ENCODE measurements at places on chromosomes 11 and 22.

- no peak for DNase-seq
Observed at GRCh38 chr11:77592727-77593126, 3.0 kb downstream of the AQP11 start.

DNA sequence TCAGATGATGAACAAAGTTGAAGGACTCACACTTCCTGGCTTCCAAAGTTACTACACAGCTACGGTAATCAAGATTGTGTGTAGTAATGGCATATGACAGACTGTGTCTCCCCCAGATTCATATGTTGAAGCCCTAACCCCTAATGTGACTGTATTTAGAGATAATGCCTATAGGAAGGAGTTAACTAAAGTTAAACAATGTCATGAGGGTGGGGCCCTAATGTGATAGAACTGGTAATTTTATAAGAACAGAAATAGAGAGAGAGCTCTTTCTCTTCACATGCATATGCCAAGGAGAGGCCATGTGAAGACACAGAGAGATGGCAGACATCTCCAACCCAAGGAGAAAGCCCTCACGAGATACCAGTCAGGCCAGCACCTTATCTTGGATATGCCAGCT, 8.0 kb downstream of the AAMDC start:
- no peak for DNase-seq

GRCh38 chr11:100922121-100922520, 207.5 kb downstream of the PGR start:
- no peak for DNase-seq

- no peak for DNase-seq
Observed at GRCh38 chr11:95968585-95968984, 44.7 kb upstream of the MTMR2 start.

DNA sequence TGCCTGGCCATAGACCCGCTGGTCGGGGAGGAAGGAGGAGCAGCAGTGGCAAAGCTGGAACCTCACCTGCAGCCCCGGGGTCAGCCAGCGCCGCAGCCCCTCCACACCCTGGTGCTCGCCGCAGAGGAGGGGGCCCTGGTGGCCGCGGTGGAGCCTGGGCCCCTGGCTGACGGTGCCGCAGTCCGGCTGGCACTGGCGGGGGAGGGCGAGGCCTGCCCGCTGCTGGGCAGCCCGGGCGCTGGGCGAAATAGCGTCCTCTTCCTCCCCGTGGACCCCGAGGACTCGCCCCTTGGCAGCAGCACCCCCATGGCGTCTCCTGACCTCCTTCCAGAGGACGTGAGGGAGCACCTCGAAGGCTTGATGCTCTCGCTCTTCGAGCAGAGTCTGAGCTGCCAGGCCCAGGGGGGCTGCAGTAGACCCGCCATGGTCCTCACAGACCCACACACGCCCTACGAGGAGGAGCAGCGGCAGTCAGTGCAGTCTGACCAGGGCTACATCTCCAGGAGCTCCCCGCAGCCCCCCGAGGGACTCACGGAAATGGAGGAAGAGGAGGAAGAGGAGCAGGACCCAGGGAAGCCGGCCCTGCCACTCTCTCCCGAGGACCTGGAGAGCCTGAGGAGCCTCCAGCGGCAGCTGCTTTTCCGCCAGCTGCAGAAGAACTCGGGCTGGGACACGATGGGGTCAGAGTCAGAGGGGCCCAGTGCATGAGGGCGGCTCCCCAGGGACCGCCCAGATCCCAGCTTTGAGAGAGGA, 11.9 kb downstream of the TMEM121B start:
- no peak for DNase-seq

DNA sequence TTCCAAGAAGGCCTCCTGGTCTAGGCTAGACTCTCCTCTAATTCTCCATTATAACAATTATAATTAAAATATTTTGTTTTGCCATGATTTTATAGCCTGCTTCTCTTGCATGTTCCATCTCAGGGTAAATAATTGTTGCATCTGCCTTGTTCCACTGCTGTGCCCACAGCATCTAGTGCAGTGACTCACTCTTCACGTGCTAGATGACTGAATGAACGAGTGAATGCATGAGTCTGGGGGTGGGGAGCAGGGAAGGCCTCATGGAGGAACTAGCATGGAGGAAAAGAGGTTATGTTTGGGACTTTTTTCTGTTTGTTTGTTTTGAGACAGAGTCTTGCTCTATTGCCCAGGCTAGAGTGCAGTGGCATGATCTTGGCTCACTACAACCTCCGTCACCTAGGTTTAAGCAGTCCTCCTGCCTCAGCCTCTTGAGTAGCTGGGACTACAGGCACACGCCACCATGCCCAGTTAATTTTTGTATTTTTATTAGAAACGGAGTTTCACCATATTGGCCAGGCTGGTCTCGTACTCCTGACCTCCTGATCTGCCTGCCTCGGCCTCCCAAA, 5.2 kb upstream of the OAF start:
- no peak for DNase-seq

- no peak for DNase-seq
Observed at GRCh38 chr11:36436064-36436463, 74.0 kb downstream of the TRAF6 start.

- DNase-seq, result no peak
Observed at GRCh38 chr11:11558826-11559225, 63.0 kb downstream of the GALNT18 start.

DNA sequence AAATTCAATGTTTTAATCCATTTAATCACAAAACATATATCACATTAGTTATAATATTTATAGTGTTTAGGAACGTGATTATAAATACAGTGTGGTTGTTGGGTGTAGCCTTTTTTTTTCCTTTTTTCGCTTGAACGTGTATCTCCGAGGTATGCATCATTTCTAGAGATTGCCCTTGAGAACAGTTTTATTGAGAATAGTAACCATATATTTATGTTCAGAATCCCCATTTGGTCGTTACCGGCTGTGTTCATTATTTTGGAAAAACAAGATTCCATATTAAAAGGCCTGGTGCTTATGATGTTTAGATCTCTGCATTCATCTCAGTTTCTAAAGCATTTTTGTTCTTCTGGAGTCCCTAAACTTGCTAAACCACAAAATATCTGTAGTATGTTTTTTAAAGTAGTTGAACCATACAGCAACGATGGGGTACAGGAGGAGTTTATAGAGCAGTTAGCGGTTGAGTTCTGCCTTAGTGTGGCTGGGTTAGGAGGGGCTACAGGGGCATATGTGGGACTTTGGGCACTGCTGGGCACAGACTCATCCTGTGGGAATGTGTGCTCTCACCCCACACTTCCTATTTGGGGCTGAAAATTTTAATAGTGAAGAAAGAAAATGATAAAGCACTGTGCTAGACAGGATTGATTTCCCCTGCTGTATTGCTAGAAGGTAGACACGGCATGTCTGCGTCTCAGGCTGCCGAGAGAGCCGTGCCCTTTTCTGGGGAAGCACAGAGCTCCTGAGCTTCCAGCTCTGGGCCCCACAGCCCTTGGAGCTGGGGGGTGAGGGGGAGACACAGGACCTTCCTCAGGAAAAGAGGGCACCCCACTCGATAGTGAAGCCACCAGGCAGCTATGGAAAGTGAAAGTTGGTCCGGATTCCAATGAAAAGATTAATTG, 81.5 kb upstream of the PPARA start:
- no peak for DNase-seq

DNA sequence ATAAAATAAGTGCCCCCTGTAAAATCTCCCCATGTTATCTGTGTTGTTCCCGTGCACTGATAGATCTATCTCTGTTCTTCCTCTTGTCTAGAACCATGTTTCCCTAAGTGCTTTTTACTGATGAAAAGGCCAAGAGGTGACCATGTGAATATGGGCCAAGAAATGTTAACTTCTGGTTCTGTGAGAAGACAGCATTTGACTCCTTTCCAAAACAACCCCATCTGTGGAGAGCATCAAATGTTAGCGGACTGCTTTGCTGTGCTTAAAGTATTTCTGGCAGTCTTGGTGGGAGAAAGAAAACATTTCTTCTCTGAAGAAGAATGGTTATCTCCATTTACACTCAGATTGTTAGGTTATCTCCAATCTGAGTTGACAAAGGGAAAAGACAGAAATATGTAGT, 58.6 kb upstream of the GUCY1A2 start:
- no peak for DNase-seq

- no peak for DNase-seq
Observed at GRCh38 chr22:50678218-50678650, 5.6 kb downstream of the SHANK3 start.

GRCh38 chr11:47051217-47051616, 114.7 kb downstream of the CSTPP1 start:
- DNase-seq, result no peak

DNA sequence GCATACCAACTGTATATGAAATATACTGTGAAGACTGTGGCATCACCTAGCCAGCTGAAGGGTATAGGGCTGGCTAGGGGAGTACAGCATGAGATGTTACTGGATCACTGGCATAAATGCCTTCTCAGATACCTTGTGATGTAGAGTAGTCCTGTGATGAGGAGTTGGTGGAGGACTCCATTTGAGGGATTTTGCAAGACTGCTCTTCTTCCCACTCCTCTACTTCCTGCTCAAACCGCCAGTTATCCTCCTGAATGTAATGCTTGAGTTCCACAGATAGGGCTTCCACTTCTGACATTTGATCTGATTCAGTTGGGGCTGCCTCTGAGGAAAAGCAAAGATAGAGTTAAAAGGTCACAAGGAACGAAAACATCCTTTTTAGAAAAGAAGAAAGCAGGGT, 29.3 kb downstream of the CLDN25 start:
- no peak for DNase-seq

DNA sequence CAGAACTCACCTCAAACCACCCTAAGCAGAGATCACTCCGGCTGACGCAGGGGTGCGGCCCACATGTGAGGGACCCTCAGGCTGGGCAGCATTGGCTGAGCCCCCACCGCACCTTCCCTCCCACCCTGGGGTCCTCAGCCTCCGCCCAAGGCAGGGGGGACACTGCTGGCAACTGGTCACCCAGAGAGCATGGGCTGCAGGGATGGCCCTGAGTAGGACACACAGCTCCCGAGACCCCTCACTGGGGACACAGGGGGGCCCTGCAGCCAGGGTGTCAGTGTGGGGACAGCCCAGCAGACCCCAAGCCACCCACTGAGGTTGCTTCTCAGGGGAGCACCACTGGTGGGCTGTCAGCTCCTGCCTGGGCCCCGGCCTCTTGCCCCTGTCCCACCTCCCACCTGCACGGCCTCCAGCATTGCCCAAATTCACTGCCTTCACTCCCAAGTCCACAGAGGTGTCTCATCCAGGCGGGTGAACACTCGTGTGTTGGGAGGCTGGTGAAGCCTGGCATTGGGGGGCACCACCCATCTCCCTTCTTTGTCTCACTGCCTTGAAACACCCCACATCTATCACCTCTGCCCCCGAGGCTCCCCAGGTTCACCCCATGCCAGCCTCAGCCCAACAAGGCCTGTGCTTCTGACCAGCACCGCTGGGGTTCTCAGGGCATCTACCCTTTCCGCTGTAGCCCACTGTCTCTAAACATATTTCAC, 4.7 kb downstream of the C11orf21 start:
- no peak for DNase-seq

GRCh38 chr11:128886406-128887124, 4.6 kb upstream of the KCNJ5 start:
- DNase-seq, result no peak

DNA sequence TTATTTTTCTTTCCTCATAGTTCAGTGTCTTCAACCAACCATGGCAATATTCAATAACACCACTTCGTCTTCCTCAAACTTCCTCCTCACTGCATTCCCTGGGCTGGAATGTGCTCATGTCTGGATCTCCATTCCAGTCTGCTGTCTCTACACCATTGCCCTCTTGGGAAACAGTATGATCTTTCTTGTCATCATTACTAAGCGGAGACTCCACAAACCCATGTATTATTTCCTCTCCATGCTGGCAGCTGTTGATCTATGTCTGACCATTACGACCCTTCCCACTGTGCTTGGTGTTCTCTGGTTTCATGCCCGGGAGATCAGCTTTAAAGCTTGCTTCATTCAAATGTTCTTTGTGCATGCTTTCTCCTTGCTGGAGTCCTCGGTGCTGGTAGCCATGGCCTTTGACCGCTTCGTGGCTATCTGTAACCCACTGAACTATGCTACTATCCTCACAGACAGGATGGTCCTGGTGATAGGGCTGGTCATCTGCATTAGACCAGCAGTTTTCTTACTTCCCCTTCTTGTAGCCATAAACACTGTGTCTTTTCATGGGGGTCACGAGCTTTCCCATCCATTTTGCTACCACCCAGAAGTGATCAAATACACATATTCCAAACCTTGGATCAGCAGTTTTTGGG, at the start of gene OR51T1:
Gene OR51T1 (plus strand): TSS at position 41 of the 641 bp plus-strand sequence. CDS start 0 bp downstream, at position 41.
- DNase-seq, result no peak

GRCh38 chr11:35332524-35332923, 86.8 kb downstream of the SLC1A2 start:
- no peak for DNase-seq

- DNase-seq, result no peak
Observed at GRCh38 chr11:36868380-36868779, 270.3 kb upstream of the RAG2 start.

DNA sequence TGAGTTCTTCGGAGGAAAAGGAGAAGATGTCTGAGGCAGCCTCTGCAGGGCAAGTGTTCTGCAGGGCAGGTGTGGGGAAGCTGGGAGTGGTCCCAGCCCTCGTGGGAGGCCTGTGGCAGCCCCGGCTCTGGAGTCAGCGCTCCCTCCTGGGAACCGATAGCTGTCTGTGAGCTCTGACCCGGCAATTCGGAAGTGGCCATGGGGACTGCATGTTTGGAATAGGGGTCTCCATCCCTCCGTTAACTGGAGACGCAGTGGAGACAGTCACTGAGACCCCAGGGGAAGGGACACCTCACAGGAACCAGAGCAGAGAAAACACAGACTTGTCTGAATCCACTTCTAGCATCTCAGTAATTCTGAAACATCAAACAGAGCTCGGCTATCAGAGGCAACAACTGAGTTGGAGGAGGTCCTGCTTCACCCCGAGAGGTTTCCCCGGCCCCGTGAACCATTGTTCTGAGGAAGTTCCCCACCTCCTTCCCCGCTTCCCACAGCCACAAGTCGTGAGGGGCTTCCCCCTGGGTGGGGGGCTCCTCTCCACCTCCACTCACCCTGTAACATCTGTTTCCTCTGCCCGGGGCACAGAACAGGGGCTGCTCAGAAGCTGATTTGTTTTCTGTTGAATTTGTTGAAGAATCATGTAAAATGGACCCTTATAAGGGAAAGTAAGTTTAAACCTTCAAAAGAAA, 99.6 kb downstream of the BRD1 start:
- no peak for DNase-seq

- DNase-seq, result no peak
Observed at GRCh38 chr11:115242982-115243381, 261.2 kb downstream of the CADM1 start.

GRCh38 chr22:27784120-27784475, 17.5 kb downstream of the MN1 start:
- DNase-seq, result no peak

DNA sequence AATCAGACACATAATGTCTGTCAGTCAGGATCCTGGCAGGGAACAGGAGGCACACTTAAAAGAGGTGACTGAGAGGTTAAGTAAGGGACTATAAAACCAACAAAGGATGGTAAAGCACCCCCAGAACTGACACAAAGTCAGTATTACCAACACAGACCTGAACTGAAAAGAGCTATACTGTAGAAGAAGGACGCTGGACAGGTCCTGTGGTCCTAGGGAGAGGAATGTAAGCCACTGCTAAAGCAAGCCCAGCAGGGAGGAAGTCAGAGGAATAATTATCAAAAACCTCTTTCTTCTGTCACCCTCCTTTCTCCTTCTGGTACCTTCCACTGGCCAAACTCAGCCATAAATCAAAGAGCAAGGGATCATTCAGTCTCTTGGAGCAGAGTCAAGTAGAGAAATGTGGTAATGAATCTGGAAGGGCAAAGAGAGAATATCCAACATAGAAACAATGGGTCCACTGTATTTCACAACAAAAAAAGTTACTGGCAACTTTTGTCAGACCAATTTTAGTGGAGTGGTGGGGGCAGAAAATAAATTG, 33.4 kb upstream of the ANGPTL5 start:
- no peak for DNase-seq
